Retina (tissue), 1 donor: ENCODE measurements at places on chromosomes 4 and X.
A peak's percentile ranks its signal among the peaks of the same experiment; 100 is the strongest.

GRCh38 chr4:153039542-153040185 is 103.5 kb downstream of the FHDC1 start:
- no peak for DNase-seq

GRCh38 chrX:109629310-109629709 is 4.3 kb upstream of the KCNE5 start:
- no peak for DNase-seq

DNA sequence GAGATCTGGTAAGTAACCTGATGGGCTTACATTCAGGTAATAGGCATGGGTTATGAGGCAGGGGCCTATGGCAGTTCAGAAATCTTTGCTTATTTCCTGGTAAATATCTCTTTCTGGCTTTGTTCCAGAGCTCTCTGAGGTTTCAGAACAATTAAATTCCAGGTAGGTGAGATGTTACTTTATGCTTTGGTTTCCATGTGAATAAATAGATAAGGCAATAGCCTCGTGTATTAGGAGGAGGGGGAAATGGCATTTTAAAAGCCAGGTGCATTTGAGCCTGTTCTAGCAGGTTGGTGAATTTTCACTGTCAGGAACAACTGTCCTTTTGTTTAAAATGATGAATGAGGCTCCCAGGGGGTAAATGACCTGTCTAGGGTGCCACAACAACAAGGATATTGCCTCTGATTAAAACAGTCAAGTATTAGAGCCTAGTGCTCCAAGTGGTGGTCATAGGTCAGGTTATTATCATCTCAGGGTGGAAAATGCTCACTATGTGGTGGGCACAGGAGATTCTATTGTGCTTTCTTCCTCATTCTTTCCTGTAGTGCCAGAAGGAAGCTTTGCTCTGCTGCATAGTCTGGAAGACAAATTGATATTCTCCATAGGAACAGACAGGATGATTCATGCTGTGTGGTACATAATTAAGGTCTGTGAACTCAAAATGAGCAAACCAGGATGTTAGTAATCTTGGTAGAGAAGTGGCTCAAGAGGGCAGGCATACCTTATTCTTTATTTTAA is 296.2 kb downstream of the INPP4B start:
- no peak for DNase-seq

GRCh38 chr4:11765849-11766453 is 337.3 kb upstream of the HS3ST1 start:
- peak; percentile 14 for DNase-seq

- no peak for DNase-seq
Observed at GRCh38 chr4:3530663-3531254, 1.5 kb downstream of the LRPAP1 start.

GRCh38 chr4:123995936-123996335 is 599.3 kb downstream of the SPRY1 start:
- DNase-seq, result no peak

- DNase-seq, result no peak
Observed at GRCh38 chr4:181138116-181138515, 1105.1 kb upstream of the TENM3 start.

DNA sequence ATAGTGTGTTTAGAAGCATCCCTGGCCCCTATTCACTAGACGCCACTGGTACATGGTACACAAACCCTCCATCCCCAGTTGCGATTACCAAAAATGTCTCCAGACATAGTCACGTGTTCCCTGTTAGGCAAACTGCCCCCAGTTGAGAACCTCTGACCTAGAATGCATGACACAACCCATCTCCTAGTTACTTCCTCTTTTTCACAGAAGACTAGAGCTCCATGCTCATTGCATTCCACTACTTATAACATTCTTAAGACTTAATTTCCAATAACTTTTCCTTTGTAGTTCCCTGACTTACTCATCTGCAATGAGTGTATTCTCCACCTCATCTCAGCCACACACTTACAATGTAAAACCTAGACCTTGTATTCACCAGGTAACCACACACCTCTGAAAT is 68.6 kb downstream of the PRSS12 start:
- no peak for DNase-seq

GRCh38 chr4:56757821-56758411 is 63.6 kb downstream of the SPINK2 start:
- no peak for DNase-seq

- DNase-seq, result no peak
Observed at GRCh38 chr4:2647403-2648158, 108.6 kb downstream of the TNIP2 start.

- DNase-seq, result peak; percentile 66
Observed at GRCh38 chr4:36243355-36244256, 708 bp downstream of the ARAP2 start.
